Endothelial cell of umbilical vein (primary cell): ENCODE measurements at places on chromosomes 5 and 9. TPM values are rescaled to one million over a fixed set of nuclear protein-coding genes. Genes with fewer than 3 reads are reported as not detected.
A peak's percentile ranks its signal among the peaks of the same experiment; 100 is the strongest.

GRCh38 chr5:157400741-157401495, 59.1 kb upstream of the NIPAL4 start:
- no peak overlapping the region for H3K4me3 ChIP-seq
- DNase-seq: no peak
- no peak overlapping the region for H3K27ac ChIP-seq
- no peaks in the 10 kb centered on the region for H3K27me3 ChIP-seq
- no peaks in the 10 kb centered on the region for H3K36me3 ChIP-seq

Gene NUDT12
- 3.6 and 4.9 TPM in 2 replicates for total RNA-seq

DNA sequence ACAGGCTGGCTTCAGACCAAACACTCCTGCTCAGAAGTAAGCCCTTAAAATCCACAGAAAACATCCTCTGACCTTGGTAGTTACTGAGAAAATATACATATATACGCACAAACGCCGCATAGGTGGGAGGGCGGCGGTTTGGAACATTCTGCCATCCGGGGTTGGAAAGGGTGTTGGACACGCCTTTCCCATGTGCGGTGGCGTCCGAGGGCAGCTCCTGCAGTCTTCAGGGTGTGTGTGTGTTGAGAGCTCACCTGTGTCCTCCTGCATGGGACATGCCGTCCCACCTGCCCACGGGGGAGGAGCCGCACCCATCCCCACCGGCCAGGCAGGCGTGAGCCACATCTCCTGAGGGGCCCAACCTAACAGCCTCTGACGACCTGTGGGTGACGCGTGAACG, 28.2 kb downstream of the SLC9A3 start:
- H3K27ac ChIP-seq: no peak overlapping the region
- H3K4me1 ChIP-seq: no peaks in the 10 kb centered on the region
- no peak overlapping the region for H3K4me3 ChIP-seq
- no peak for DNase-seq
- no peaks in the 10 kb centered on the region for H3K27me3 ChIP-seq

DNA sequence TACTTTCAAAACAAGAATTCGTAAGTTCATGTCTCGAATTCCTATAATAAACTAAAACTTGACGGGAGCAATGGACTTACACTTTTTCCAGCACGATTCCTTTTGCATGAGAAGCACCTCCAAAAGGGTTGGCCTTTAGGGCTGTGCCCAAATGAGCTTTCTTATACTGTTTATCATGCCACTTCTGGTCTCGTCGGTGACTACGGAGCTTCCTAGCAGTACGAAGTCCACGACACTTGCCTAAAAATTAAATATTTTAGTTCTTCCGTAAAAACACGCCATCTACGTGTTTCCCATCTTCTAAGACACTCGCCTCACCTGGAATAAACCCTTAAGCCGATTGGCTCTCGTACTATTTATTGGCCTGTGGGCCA, 554 bp downstream of the RPS23 start:
- H3K27me3 ChIP-seq: no peaks in the 10 kb centered on the region
- H3K4me3 ChIP-seq: peak overlapping the region; percentile 96
- H3K36me3 ChIP-seq: peaks cover 14% of the 10 kb centered on the region
